ENCODE measurements at places on chromosomes 3 and 15. TPM values are rescaled to one million over a fixed set of nuclear protein-coding genes. Genes with fewer than 3 reads are reported as not detected.

DNA sequence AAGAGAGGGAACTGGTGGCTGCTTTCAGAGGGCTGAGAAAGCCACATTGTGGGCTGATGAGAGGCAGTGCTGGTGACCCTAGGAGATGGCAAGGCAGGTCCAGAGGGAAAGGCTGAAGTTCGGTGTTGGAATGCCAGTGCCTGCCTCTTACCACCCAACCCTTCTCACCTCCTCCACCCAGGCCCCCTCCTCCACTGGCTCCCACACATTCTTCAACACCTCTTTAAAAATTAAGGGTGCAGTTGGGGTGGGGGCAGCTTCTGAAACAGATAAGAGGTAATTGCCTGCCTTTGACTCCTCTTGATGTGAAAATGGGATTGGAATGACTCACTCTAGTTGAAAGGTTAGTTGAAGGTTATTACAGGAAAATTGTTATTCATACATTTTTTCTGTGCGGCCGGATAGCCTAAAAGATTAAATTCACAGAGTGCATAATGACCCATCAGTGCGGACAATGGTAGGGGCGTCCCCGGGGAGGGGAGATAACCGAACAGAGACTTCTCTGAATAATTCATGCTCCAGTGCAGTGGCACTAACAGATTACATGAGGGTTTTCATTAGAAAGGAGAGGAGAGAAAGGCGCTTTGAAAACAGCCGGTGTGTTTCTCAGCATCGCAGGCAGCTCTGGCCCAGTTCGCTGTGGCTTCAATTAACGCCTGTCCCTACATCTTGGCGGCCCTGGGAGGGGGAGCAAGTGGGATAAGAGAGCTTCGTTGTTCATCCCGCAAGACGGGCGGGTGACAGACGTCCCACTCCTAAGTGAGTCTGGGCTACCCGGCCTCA is 212.4 kb downstream of the TLE3 start:
- no peak overlapping the region for H3K4me3 ChIP-seq
- no peak overlapping the region for H3K27ac ChIP-seq
- H3K4me1 ChIP-seq = no peaks in the 10 kb centered on the region
- H3K27me3 ChIP-seq = no peaks in the 10 kb centered on the region
- no peak for DNase-seq

GRCh38 chr3:58639001-58639400 is 27.6 kb downstream of the FAM3D start:
- no peak overlapping the region for H3K4me3 ChIP-seq
- H3K27ac ChIP-seq = no peak overlapping the region
- no peaks in the 10 kb centered on the region for H3K27me3 ChIP-seq
- DNase-seq = no peak
- no peaks in the 10 kb centered on the region for H3K36me3 ChIP-seq
- peaks cover 3% of the 10 kb centered on the region for H3K4me1 ChIP-seq

DNA sequence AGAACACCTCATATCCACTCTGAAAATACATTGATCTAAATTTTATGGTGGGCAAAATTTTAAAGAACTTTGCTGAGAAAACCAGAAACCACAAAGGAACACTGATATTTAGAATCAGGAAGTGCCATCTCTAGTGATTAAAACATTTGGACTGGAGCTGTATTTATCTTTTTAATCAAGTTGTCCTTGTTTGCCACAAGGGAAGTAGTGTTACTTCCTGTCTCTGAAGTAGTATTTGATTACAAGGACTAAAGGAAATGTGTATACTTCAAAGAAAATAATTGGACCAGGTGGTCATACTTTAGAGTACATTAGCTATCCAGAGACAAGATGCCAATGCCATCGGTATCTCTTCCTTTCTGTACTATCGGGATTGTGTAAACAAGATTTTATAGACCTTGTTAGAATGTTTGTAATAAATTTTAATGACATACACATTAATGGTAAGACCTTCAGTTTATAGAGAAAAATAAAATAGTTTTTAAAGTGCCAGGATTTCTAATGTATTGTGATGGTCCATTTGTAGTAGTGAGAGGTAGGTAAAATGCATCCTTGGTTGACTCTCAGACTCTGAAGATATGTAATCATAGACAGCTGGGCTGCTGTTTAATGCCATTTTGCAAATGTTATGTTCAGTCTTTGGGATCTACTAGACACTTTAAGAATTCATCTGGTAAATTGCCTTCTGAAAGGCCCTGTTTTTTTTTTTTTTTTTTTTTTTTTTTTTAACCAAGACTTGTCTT is 131.9 kb downstream of the B3GALNT1 start:
- no peaks in the 10 kb centered on the region for H3K4me1 ChIP-seq
- H3K27ac ChIP-seq = no peak overlapping the region
- no peak for DNase-seq
- H3K4me3 ChIP-seq = no peak overlapping the region
- H3K36me3 ChIP-seq = no peaks in the 10 kb centered on the region

DNA sequence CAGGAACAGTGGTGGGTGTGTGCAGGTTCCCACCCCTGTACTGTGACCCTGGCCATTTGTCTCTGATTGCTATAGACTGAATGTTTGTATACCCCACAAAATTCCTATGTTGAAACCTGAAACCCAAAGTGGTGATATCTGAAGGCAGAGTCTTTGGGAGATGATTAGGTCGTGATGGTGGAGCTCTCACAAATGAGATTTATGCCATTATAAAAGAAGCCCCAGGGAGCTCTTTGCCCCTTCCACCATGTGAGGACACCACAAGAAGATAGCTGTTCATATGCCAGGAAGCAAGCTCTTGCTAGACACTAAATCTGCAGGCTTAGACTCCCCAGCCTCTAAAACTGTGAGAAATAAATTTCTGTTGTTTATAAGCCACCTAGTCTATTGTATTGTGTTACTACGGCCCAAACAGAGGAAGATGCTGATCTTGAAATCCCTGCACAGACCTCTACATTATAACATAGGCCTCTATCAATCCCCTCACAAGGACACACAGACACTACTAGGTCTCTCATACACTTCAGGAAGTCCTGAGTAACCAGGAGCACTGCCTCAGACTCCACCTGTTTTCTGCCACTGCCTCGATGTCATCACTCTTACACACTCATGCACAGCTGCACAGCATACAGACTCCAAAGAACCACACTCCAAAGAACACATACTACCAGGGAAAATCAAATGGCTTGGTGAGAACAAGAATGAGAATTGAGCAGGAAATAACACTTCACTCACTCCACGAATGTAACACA is 14.7 kb downstream of the IGSF11 start:
- H3K27ac ChIP-seq = no peak overlapping the region
- no peak for DNase-seq
- H3K4me1 ChIP-seq = no peaks in the 10 kb centered on the region
- H3K36me3 ChIP-seq = no peaks in the 10 kb centered on the region
- no peak overlapping the region for H3K4me3 ChIP-seq

- H3K27ac ChIP-seq = no peak overlapping the region
- no peak for DNase-seq
- no peaks in the 10 kb centered on the region for H3K4me1 ChIP-seq
- H3K36me3 ChIP-seq = no peaks in the 10 kb centered on the region
Measured at GRCh38 chr3:33067484-33067883, 29.5 kb downstream of the GLB1 start.

DNA sequence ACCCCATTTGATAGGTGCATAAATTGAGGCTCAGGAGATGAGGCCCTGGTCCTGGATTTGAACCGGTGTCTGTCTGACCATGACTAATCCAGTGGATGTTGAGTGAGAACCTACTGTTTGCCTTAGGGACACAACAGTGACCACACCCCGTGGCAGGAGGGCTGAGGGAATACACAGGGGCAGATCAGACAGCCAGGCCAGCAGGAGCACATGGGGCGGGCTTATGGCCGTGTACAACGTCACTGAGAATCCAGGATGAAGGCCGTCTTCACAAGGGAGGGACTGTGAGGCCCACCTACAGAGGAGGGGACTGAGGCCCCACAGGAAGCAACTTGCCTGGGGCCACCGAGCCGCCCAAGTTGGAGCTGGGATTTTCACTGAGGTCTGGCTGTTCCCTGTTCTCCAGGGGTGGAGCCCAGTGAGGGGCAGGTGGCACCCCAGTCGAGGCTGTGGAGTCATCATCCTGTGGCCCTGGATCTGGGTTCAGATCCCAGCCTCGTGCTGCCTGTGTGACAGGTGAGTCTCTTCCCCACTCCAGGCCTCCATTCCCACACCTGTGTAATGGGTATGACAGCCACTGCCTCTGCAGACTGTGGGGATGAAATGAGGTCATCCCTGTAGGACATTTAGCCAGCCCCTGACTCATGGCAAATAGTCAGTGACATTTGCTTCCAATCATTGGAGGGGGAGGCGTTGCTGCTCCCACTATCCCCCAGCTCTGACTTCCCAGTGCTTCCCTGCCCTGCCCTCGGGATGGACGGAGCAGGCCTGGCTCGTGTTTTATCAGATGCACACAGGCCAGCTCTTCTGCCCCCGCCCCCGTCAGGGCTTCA is 6.3 kb upstream of the PLXND1 start:
- DNase-seq = peak; percentile 51
- H3K36me3 ChIP-seq = no peaks in the 10 kb centered on the region
- no peaks in the 10 kb centered on the region for H3K27me3 ChIP-seq
- no peak overlapping the region for H3K27ac ChIP-seq

DNA sequence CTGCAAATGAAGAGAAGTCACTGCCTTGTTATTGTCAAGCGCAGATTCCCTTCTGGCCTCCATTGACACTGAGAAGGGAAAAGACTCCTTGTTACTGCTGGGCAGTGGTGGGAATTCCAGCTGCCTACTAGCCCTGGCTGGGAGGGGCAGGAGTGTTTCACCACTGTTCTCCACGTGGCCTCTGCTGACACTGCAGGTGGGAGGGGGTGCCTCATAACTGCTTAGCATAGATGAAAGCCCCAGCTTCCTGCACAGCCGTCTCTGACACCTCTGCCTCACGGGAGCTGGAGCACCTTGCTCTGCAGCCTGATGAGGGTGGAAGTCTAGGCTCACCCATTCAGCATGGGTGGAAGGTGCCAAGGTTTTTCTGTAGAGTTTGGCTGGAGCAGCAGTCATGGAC is 52.1 kb downstream of the TM2D3 start:
- DNase-seq = no peak
- no peak overlapping the region for H3K27ac ChIP-seq
- H3K4me1 ChIP-seq = no peaks in the 10 kb centered on the region
- H3K36me3 ChIP-seq = no peaks in the 10 kb centered on the region
- no peak overlapping the region for H3K4me3 ChIP-seq

GRCh38 chr3:4207672-4208071 is 95.5 kb upstream of the SETMAR start:
- H3K4me1 ChIP-seq = no peaks in the 10 kb centered on the region
- no peak overlapping the region for H3K27ac ChIP-seq
- no peaks in the 10 kb centered on the region for H3K36me3 ChIP-seq
- DNase-seq = no peak
- H3K4me3 ChIP-seq = no peak overlapping the region

- no peak overlapping the region for H3K4me3 ChIP-seq
- DNase-seq = no peak
- no peaks in the 10 kb centered on the region for H3K4me1 ChIP-seq
- H3K27ac ChIP-seq = no peak overlapping the region
- H3K36me3 ChIP-seq = no peaks in the 10 kb centered on the region
Measured at GRCh38 chr15:43943511-43943910, 116.7 kb downstream of the WDR76 start.

DNA sequence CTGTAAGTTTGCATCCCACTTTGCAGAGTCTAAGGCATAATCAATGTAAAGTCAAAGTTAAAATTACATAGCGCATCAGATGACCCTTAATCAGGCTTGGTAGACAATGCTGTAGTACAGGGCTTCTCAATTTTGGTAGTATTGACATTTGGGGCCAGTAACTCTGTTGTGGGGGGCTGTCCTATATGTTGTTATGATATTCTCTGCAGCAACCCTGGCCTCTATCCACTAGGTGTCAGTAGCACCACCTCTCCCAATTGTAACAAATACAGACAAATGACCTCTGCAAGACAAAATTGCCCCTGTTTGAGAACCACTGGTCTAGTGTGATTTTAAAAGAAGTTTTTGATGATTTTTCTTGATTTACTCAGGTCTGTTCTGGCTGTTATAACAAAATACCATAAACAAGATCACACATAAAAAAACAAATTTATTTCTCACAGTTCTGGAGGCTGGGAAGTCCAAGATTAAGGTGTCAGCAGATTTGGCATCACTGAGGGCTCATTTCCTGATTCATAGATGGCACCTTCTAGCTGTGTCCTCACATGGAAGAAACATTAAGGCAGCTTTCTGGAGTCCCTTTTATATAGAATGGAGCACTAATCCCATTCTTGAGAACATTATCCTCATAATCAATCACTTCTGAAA is 37.6 kb upstream of the SLC9A9 start:
- H3K27ac ChIP-seq = no peak overlapping the region
- no peak overlapping the region for H3K4me3 ChIP-seq
- H3K4me1 ChIP-seq = no peaks in the 10 kb centered on the region
- no peak for DNase-seq
- H3K27me3 ChIP-seq = no peaks in the 10 kb centered on the region

DNA sequence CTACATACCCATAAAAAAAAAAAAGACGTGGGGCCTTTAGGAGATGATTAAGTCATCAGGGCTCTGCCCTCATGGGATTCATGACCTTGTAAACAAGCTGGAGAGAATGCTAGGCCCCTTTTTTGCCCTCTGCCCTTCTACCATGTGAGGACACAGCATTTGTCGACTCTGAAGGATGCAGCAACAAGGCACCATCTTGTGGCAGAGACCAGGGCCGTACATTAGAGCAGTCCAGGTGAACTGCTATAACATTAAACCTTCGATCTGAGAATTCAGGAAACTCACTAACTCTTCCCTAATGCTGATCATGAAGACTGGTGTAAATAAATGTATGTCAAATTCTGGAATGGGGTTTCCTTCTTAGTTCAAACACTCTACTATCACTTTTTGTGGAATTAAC is 30.7 kb upstream of the SIAH2 start:
- no peaks in the 10 kb centered on the region for H3K27me3 ChIP-seq
- no peak for DNase-seq
- H3K4me3 ChIP-seq = no peak overlapping the region
- no peaks in the 10 kb centered on the region for H3K36me3 ChIP-seq

- no peaks in the 10 kb centered on the region for H3K4me1 ChIP-seq
- no peak overlapping the region for H3K27ac ChIP-seq
- H3K27me3 ChIP-seq = no peaks in the 10 kb centered on the region
- H3K4me3 ChIP-seq = no peak overlapping the region
- DNase-seq = no peak
- no peaks in the 10 kb centered on the region for H3K36me3 ChIP-seq
Measured at GRCh38 chr3:185537369-185537970, 14.9 kb downstream of the LIPH start.

- no peak overlapping the region for H3K27ac ChIP-seq
- no peak for DNase-seq
Measured at GRCh38 chr15:101657968-101658784, 6.0 kb upstream of the TM2D3 start.

- DNase-seq = no peak
Measured at GRCh38 chr3:186277268-186277909, 84.6 kb downstream of the DGKG start.

- no peaks in the 10 kb centered on the region for H3K27me3 ChIP-seq
- no peaks in the 10 kb centered on the region for H3K4me1 ChIP-seq
- DNase-seq = peak; percentile 52
Measured at GRCh38 chr15:33068007-33068481, 126.5 kb downstream of the FMN1 start.

- H3K4me1 ChIP-seq = no peaks in the 10 kb centered on the region
- no peaks in the 10 kb centered on the region for H3K36me3 ChIP-seq
- H3K27ac ChIP-seq = no peak overlapping the region
- H3K4me3 ChIP-seq = no peak overlapping the region
- no peaks in the 10 kb centered on the region for H3K27me3 ChIP-seq
- no peak for DNase-seq
Measured at GRCh38 chr3:66363148-66363547, 137.7 kb downstream of the LRIG1 start.

Gene LRRIQ4
- total RNA-seq = not detected

Gene NCEH1
- 13.0 TPM for total RNA-seq

Gene DUOXA2
- total RNA-seq = not detected

Gene CYP8B1
- total RNA-seq = 237 TPM

Gene CLSTN2
- 1.5 TPM for total RNA-seq

Gene GOLGA6L7
- not detected for total RNA-seq

Gene CAPN3
- total RNA-seq = 25.9 TPM

All from right lobe of liver (tissue), 6 donors.